ENCODE measurements at places on chromosomes 1 and 21. TPM values are rescaled to one million over a fixed set of nuclear protein-coding genes. Genes with fewer than 3 reads are reported as not detected.

GRCh38 chr1:178642282-178642681, 82.8 kb upstream of the RALGPS2 start:
- no peak for DNase-seq

The RC3H1 gene
- 33.5 TPM for total RNA-seq

The IL23R gene
- 3.0 TPM for total RNA-seq

The OR10Z1 gene
- total RNA-seq = not detected
